Effector memory CD8-positive, alpha-beta T cell (primary cell): ENCODE measurements at places on chromosomes 13 and 19.

DNA sequence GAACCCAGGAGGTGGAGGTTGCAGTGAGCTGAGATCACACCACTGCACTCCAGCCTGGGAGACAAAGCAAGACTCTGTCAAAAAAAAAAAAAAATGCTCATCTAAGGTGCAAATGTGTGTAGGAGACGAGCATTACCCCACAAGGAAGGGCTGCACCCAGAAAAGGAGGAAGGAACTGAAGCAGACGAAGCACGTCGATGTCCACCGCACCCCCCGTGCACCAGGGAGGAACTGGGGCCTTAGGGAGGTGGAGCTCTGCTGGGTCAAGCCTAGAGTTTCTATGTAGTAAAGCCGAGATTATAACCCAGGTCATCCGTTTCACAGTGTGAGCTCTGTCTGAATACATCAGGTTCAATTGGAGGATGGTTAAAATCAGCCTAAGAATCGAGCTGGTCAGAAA lies 1.1 kb downstream of the VSTM1 start:
- DNase-seq, result no peak

DNA sequence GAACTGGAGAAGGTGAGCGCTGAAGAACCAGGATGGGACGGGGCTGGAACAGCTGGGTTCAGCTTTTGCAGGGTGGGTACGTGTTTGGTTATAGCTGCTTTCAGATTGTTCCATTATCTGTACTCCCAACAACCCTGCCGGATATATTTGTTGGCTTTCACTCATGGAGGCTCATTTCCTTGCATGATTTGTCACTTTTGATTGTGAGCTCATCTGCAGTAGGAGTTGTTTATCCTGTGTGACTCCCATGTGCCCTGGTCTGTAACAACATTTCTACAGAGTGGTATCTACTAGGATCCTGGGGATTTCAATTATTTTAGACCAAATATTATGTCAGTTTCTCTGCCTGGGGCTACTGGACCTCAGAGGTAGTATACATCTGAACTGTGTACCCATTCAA lies 5.4 kb downstream of the ARL11 start:
- no peak for DNase-seq

GRCh38 chr13:110447058-110447511 lies 114.4 kb downstream of the RAB20 start:
- no peak for DNase-seq

GRCh38 chr13:51440381-51440780 lies 12.5 kb downstream of the INTS6 start:
- no peak for DNase-seq

DNA sequence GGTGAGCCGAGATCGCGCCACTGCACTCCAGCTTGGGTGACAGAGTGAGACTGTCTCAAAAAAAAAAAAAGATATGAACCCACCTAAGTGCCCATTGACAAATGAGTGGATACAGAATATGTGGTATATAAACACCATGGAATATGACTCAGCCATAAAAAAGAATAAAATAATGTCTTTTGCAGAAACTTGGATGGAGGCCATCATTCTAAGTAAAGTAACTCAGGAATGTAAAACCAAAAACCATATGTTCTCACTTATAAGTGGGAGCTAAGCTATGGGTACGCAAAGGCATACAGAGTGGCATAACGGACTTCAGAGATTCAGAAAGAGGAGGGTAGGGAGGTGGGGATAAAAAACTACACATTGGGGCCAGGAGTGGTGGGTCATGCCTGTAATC lies 29.5 kb downstream of the PLA2G4C start:
- no peak for DNase-seq

GRCh38 chr13:72565893-72566292 lies 161.5 kb downstream of the MZT1 start:
- no peak for DNase-seq

- no peak for DNase-seq
Observed at GRCh38 chr13:24407844-24408243, 98.5 kb downstream of the C1QTNF9 start.

GRCh38 chr19:3518659-3519058 lies 12.5 kb downstream of the FZR1 start:
- no peak for DNase-seq

DNA sequence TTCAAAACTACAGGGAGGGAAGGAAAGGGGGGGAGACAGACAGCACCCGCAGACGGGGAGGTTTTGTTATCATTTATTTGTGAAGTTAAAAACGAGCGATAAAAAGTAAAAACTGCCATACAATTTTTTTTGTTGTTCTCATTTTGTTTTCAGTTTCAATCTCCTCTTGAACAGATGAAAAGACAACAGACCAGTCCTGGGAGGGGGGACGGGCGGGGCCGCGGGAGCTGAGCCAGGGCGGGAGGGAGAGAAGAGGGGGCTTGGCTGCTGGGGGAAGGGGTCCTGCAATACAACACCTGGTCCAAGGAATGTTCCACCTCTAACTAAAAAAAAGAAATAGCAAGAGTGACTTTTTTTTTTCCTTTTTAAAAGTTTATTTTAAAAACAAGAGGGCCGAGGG lies 11.3 kb downstream of the KHSRP start:
- DNase-seq, result no peak

- DNase-seq, result no peak
Observed at GRCh38 chr13:29369060-29369743, 226.3 kb downstream of the SLC7A1 start.

DNA sequence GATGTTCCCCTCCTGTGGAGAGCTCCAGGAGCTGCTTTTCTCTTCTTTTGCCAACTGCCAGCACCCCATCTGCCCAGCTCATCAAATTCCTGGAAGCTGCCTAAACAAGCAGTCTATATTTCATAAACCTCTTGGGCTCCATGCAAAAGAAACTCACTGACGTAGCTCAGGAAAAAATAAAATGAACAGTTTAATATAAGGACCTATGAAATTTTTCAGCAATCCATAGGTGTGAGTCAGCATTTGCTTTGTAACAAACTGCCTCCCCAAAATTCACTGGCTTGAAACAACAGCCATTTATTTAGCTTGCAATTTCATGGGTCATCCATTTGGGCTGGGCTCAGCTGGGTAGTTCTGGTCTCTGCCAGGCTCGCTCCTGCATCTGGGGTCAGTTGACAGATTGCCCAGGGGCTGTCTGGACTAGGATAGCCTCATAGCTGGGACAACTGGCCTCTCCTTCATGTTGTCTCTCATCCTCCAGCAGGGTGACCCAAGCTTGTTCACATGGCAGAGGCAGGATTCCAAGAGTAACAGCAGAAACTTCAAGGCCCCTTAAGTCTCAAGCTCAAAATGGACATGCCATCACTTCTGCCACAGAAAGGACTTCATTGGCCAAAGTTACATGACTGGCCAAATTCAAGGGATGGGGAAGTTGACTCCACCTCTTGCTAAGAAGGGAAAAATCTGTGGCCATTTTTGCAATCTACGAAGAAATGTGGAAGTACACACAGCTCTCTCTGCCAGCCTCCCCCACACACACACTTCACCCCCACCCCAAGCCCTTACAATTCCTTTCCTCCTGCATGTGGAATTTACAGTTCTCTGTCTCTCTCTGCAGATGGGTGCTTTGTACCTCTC lies 7.9 kb upstream of the PVR start:
- no peak for DNase-seq

GRCh38 chr13:101817898-101818297 lies 365.4 kb downstream of the ITGBL1 start:
- no peak for DNase-seq

- no peak for DNase-seq
Observed at GRCh38 chr19:17242431-17243208, 3.1 kb downstream of the NR2F6 start.
